ENCODE measurements at places on chromosomes 5 and 9. TPM values are rescaled to one million over a fixed set of nuclear protein-coding genes. Genes with fewer than 3 reads are reported as not detected.

GRCh38 chr5:14190194-14191164 is 47.3 kb downstream of the TRIO start:
- H3K4me3 ChIP-seq, result no peak overlapping the region
- no peaks in the 10 kb centered on the region for H3K36me3 ChIP-seq
- no peak for DNase-seq
- H3K27me3 ChIP-seq, result no peaks in the 10 kb centered on the region
- H3K27ac ChIP-seq, result no peak overlapping the region
- no peaks in the 10 kb centered on the region for H3K4me1 ChIP-seq

DNA sequence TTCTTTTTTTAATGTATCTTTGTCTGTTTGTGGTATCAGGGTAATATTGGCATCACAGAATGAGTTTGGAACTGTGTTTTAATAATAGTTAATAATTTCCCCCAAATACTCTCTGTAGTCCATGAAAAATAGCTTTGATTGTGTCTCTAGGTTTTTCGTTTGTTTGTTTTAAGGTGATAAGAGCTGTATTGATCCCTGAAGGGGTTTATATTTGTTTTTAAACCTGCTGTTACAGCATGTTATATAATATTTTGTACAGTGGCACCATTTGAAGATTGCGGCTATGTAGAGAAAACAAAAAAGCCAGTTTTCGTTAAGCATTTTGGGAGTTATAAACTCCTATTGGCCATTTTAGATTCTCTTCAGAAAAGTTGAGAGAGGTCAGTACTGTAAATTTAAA is 15.7 kb downstream of the PAM start:
- no peaks in the 10 kb centered on the region for H3K4me1 ChIP-seq
- no peak overlapping the region for H3K4me3 ChIP-seq
- no peak for DNase-seq
- no peaks in the 10 kb centered on the region for H3K27me3 ChIP-seq
- no peak overlapping the region for H3K27ac ChIP-seq
- H3K36me3 ChIP-seq, result no peaks in the 10 kb centered on the region

SPATA31E1 gene
- polyA plus RNA-seq, result 0.48 TPM

DNA sequence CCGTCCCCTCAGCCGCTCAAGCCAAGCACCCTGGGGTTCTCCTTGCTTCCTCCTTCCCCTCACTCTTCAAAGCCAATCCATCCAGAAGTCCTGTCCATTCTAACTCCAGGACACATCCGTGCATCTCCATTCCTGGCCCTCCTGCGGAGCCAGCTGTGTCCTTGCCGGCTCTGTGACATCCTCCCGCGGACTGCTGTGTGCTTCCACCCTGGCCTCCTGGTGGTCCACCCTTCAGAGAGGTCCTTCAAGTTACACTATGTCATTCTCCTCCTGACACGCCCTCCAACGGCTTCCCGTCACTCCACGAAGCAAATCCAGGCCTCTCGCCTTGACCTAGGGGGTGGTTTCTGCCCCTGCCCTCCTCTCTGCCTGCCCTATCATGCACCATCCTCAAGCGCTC is 13.0 kb upstream of the SCGB3A1 start:
- no peaks in the 10 kb centered on the region for H3K27me3 ChIP-seq
- H3K4me1 ChIP-seq, result no peaks in the 10 kb centered on the region
- DNase-seq, result no peak
- H3K4me3 ChIP-seq, result no peak overlapping the region
- H3K27ac ChIP-seq, result no peak overlapping the region

- no peaks in the 10 kb centered on the region for H3K36me3 ChIP-seq
- no peaks in the 10 kb centered on the region for H3K4me1 ChIP-seq
- H3K4me3 ChIP-seq, result no peak overlapping the region
- DNase-seq, result no peak
- no peak overlapping the region for H3K27ac ChIP-seq
These were observed 125.1 kb upstream of the KLF9 start for GRCh38 chr9:70539526-70539925.

DNA sequence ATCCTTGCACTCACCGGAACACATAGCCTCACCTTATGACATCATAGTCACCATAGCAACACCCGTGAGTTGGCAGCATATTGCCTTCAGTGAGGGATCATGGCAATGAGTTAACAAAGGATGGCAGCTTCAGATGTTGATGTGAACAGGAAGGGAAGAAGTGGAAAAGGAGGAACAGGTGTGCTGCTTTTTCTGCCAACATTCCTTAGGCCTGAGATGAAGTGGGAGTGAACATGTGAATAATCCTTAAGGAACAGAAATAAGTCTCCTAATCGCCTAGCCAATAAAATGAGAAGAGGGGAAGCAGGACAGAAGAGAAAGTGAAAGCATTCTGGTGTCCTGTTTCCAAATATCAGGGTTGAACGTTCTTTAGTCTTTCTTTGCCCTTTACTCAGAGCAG is 360.0 kb downstream of the BRINP1 start:
- no peak for DNase-seq
- no peaks in the 10 kb centered on the region for H3K4me1 ChIP-seq
- no peak overlapping the region for H3K4me3 ChIP-seq
- no peaks in the 10 kb centered on the region for H3K27me3 ChIP-seq

DNA sequence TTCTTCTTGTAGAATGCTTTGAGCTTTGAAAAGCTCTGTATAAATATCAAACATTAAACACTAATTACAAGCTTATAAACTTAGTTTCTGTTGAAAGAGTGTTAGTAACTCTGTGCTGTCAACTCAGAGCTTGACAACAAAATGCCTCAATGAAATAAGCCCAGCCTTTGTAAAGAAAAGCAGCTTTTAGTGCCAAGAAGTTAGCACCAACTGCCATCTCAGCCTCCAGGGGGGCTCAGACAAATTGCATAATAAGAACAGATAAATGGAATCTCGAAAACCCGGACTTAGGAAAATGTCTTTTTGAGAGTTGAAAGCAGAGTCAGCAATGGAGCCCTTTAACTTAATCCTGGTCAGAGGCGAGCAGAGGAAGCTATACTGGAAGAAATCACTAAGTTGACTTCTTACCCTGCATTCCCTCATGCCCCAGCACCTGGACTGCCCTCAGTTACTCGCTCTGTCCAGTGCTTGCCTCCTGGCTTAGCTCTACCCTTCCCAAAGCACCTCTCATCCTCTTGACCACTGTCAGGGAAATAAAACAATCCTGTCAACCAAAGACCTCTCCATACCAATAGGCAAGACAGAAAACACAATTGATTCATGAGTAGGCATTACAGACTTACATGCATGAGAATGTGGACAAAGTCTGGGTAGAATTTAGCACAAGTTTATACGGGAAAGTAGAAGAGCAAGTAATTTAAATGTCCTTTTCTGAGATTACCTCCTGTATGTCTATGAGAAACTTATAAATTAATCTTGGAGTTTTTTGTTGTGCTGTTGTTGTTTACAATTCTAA is 352.7 kb downstream of the ZNF608 start:
- no peak overlapping the region for H3K4me3 ChIP-seq
- H3K27me3 ChIP-seq, result no peaks in the 10 kb centered on the region
- H3K4me1 ChIP-seq, result no peaks in the 10 kb centered on the region
- H3K27ac ChIP-seq, result no peak overlapping the region
- DNase-seq, result no peak

DNM1 gene
- 49.0 TPM for polyA plus RNA-seq

DNA sequence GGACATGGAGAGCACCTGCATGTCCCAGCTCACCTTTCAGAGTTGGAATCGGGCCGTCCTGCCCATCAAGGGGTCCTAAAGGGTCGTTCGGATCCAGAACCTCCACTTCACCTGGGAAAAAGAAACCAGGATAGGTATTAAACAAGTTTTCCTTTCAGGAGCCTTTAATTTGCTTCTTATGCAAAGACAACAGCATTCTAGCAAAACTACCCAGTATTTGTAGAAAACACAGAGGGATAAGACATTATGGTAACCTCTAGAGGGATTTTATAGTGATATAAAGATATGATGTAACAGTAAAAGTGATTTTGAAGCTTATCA is 174.4 kb downstream of the ROR2 start:
- no peak for DNase-seq
- no peak overlapping the region for H3K27ac ChIP-seq
- peaks cover 7% of the 10 kb centered on the region for H3K4me1 ChIP-seq
- no peak overlapping the region for H3K4me3 ChIP-seq
- no peaks in the 10 kb centered on the region for H3K27me3 ChIP-seq

GRCh38 chr9:119963258-119963797 is 594.1 kb upstream of the BRINP1 start:
- peaks cover 4% of the 10 kb centered on the region for H3K27me3 ChIP-seq
- H3K36me3 ChIP-seq, result no peaks in the 10 kb centered on the region
- H3K4me1 ChIP-seq, result no peaks in the 10 kb centered on the region
- H3K27ac ChIP-seq, result no peak overlapping the region

- no peaks in the 10 kb centered on the region for H3K36me3 ChIP-seq
- no peak overlapping the region for H3K4me3 ChIP-seq
- H3K4me1 ChIP-seq, result peaks cover 46% of the 10 kb centered on the region
- H3K27ac ChIP-seq, result peak overlapping the region; percentile 38
These were observed 58.6 kb upstream of the IL6ST start for GRCh38 chr5:56053363-56053762.

DNA sequence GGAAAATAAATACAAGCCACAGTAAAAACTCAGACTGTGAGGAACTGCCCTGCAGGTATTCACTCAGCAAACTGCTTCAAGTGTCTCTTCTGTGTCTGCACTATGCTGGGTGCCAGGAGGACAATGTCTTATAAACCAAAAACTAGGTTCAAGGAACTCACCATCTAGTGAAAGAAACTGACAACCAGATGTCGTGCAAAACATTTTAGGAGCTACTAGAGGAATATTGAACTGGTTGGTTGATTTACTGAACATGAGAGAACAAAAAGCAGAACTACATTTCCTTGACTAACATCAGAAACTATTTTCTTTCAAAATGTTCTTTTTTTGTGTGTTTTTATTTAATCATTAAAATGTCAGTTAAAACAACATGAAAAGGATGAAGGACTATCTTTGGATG is 35.2 kb downstream of the ZNF366 start:
- no peak for DNase-seq
- H3K4me3 ChIP-seq, result no peak overlapping the region
- H3K27me3 ChIP-seq, result peaks cover 16% of the 10 kb centered on the region
- no peaks in the 10 kb centered on the region for H3K4me1 ChIP-seq

- DNase-seq, result no peak
- no peak overlapping the region for H3K27ac ChIP-seq
- H3K36me3 ChIP-seq, result peaks cover 55% of the 10 kb centered on the region
- no peaks in the 10 kb centered on the region for H3K27me3 ChIP-seq
- no peak overlapping the region for H3K4me3 ChIP-seq
These were observed 64.4 kb downstream of the MCCC2 start for GRCh38 chr5:71651579-71651978.

DNA sequence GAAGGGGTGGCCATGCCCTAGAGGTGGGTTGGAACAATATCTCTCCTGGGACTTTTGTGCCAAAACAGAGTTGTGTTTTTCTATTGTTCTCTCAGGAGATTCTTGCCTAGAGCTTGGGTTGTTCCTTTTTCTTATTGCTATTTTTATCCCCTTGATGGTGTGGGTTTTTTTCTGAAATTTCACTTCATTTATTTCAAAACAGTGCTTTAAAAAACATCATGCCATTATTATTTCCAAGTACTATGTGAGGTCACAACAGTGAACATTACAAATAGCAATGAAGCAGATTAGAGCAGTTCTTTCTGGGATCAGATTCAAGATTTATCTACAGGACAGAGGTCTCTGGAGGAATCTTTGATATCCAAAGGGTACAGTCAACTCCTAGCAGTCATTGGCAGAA is 76.6 kb downstream of the ACTBL2 start:
- H3K36me3 ChIP-seq, result no peaks in the 10 kb centered on the region
- no peak for DNase-seq
- no peaks in the 10 kb centered on the region for H3K4me1 ChIP-seq
- H3K27ac ChIP-seq, result no peak overlapping the region
- no peaks in the 10 kb centered on the region for H3K27me3 ChIP-seq

- no peaks in the 10 kb centered on the region for H3K27me3 ChIP-seq
- no peaks in the 10 kb centered on the region for H3K4me1 ChIP-seq
- H3K36me3 ChIP-seq, result no peaks in the 10 kb centered on the region
- no peak overlapping the region for H3K4me3 ChIP-seq
These were observed 272.1 kb downstream of the RASEF start for GRCh38 chr9:82790875-82791274.

SLC22A4 gene
- polyA plus RNA-seq, result 9.6 TPM

DNA sequence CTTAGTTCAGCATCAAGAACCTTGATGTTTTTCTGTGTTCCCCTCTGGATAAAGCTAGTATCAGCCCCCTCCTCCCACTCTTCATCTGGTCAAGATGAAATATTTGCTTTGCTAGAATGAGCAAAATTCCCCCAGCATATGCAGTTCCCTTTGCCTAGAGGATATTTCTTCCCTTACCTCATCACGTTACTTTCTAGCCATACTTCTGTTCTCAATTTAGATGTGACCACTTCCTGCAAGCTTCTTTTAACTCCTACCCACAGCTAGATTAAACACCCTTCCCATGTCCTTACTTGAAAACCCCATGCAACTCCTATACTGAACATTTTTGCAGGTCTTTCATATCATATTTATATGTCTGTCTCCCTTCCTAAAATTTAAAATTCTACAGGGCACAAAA is 178.9 kb upstream of the TUSC1 start:
- no peaks in the 10 kb centered on the region for H3K27me3 ChIP-seq
- H3K4me3 ChIP-seq, result no peak overlapping the region
- H3K4me1 ChIP-seq, result no peaks in the 10 kb centered on the region
- DNase-seq, result no peak
- no peaks in the 10 kb centered on the region for H3K36me3 ChIP-seq

TGFBI gene
- polyA plus RNA-seq, result 99.6 TPM

DNA sequence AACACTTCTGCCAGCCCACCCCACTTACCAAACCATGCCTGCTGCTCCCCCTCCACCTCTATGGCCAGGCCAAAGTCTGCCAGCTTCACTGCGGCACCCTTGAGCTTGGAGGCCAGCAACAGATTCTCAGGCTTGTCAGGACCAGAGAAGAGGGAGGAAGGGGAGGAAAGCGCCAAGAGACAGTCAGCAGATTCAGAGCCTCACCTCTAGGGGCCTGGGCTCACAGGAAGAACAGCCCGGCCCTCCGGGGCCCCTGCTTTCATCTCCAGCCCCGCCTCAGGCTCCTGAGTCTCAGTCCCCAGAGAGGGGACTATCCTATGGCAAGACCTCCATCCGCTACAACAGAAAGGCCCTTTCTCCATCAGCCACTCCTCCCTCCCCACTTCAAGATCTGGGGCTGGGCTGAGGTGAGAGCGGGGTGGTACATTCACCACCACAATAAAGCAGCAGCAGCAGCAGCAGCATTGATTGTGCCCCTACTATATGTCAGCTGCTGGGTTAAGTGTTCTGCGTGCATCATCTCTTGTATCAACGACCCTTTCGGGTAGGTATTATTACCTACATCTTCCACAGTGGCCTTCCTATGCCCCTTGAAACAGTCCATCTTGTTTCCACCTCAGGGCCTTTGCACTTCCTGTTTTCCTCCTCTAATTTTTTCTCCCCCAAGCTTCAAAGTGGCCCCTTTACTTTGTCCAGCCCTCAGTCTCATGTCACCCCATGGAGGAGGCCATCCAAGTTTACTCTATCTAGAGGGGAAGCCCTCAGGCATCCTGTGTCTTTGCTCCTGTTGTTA is 36.0 kb downstream of the CAMK2A start:
- H3K27me3 ChIP-seq, result no peaks in the 10 kb centered on the region
- no peaks in the 10 kb centered on the region for H3K4me1 ChIP-seq
- H3K27ac ChIP-seq, result no peak overlapping the region
- DNase-seq, result no peak
- H3K36me3 ChIP-seq, result no peaks in the 10 kb centered on the region
